A549 treated with GW870086 at 1 μM for 4 hours (cell line): ENCODE measurements at places on chromosomes 6 and 20. TPM values are rescaled to one million over a fixed set of nuclear protein-coding genes. Genes with fewer than 3 reads are reported as not detected.

TREML2 gene
- total RNA-seq, result not detected in 5 replicates

HINT3 gene
- 5.8 to 7.5 TPM (median 6.4 TPM) in 5 replicates for total RNA-seq

UNC93A gene
- not detected in 5 replicates for total RNA-seq

TPX2 gene
- 98.1 to 114 TPM (median 103 TPM) in 5 replicates for total RNA-seq

SAPCD1 gene
- total RNA-seq, result 1.6 to 3.9 TPM (median 3.7 TPM) in 5 replicates

TUBB1 gene
- 0.05 TPM in 1 of 5 replicates, not detected in the others for total RNA-seq

RIOK1 gene
- 11.0 to 12.7 TPM (median 12.4 TPM) in 5 replicates for total RNA-seq
